ENCODE measurements at places on chromosomes 16 and 17. TPM values are rescaled to one million over a fixed set of nuclear protein-coding genes. Genes with fewer than 3 reads are reported as not detected.
A peak's percentile ranks its signal among the peaks of the same experiment; 100 is the strongest.

TPSD1 gene
- total RNA-seq: not detected

- peak; percentile 96 for DNase-seq
These were observed 50.9 kb downstream of the CDH11 start for GRCh38 chr16:65070831-65071432.

GRCh38 chr16:50742576-50743200 lies 802 bp downstream of the CYLD start:
- peak; percentile 81 for DNase-seq

- no peak for DNase-seq
These were observed 16.1 kb upstream of the EXOC7 start for GRCh38 chr17:76119409-76120371.

PRAC1 gene
- total RNA-seq: not detected

- peak; percentile 98 for DNase-seq
These were observed 25.6 kb upstream of the MRPS23 start for GRCh38 chr17:57875290-57876022.

- peak; percentile 81 for DNase-seq
These were observed 19.8 kb downstream of the SMTNL2 start for GRCh38 chr17:4604111-4604644.

CSF3 gene
- 0.10 TPM for total RNA-seq

Measured in myocyte (in vitro differentiated cells).